ENCODE measurements at places on chromosomes 5 and 9.
A peak's percentile ranks its signal among the peaks of the same experiment; 100 is the strongest.

GRCh38 chr9:37437621-37438020 lies 15.1 kb downstream of the GRHPR start:
- DNase-seq, result no peak

GRCh38 chr5:118208031-118208453 lies 780.3 kb downstream of the DTWD2 start:
- no peak for DNase-seq

- no peak for DNase-seq
Measured at GRCh38 chr5:36769129-36769770, 107.3 kb upstream of the NIPBL start.

DNA sequence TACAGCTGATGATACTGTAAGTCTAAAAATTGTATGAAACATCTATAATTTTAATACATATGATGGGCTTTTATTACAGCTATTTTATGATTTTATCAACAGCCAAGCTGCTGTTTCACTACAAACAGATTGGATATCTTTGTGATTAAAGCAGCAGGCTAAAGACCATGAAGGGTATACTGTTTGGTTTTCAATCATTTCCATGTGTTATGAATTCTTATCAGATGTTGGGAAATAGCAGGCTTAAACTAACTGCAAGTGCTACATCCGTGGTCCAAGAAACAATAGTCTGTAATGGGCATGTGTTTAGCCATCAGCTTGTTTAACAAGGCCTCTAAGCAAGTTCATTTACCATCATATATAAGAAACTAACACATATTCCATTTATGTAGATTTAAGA lies 107.5 kb downstream of the CWC27 start:
- DNase-seq, result no peak

GRCh38 chr5:181234455-181235306 lies 9.0 kb downstream of the RACK1 start:
- peak; percentile 43 for DNase-seq

DNA sequence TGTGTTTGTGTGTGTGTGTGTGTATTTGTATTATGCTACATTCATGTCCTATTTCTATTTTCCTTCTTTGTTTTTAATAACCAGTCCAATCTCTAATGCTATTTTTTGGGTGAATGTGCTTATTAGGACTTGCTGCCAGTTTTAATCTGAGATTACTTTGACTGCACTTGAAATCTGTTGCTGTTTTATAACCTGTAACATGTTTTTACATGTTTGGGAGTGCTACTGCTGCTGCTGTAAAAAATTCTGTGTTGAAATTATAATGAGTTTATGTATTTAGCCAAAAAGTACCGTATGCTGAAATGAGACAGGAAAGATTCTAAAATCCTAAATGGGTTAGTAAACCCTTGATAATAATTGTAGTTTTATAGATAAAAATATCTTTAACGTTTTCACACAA lies 104.7 kb upstream of the SSBP2 start:
- DNase-seq, result no peak

DNA sequence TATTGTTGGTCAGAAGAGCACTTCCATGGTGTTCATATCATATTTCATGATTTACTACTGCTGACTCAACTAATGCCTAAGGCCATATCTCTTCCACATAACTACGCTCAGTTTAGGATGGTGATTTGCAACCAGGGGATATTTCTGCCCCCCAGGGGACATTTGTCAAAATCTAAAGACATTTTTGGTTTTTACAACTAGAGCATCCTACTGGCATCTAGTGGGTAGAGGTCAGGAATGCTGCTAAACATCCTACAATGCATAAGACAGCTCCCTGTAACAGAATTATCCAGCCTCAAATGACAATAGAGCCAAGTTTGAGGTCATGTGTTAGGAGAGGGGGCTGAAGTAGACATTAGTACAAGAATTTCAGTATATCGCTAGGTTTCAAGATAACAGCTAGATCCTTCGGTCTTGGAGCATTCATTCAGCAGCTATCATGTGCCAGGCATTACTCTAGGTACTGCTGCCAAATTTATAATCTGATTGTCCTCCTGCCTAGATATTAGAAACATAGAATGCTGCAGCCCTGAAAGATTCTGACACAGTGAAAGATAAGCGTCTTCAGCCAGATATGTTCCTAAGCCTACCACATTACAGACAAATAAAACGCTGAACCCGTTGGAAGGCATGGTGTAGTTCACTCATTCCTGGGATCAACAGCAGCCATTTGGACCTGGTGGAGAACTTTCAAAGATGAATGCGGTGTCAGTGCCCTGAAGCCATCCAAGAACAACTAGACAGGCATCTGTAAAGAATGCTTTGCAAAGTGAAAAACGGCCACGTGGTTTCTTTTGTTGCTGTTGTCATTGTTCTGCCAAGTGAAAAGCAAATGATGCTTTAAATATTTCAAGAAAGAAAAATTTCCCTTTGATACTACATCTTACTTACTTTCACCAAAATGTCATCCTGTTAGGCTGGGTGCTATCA lies 55.5 kb upstream of the FST start:
- DNase-seq, result no peak

DNA sequence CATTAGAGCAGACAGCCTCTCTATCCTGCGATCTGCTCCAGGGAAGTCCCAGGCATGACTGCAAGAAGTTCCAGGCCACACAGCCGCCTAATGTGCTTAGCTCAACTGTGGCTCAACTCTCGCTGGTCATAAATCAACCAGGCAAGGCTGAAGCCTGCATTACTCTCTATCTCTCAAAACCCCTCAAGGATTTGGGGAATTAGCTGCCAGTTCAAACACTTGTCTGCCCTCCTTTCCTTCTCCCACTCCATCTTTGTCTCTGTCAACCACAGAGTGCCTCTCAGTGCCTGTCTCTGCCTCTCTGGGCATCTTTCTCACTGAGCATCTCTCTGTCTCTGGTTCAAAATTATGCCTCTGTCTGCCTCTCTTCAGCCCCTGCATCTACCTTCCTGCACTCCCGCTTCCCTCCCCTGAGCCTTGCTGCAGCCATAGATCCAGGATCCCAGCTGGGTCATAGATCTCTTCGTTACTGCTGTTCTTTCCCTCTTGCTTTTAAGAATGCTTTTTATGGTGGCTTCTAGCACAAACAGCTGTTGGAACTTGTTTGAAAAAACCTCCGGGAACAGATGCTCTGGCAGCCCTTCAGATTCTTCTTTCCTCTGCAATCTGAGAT lies 27.9 kb upstream of the GALNT10 start:
- DNase-seq, result no peak

All from stimulated activated CD8-positive, alpha-beta memory T cell treated with anti-CD3 and anti-CD28 coated beads, Interleukin-4, amount 100 ng/mL, for 48 hours (primary cell).